ENCODE measurements at places on chromosomes 11 and 22.
A peak's percentile ranks its signal among the peaks of the same experiment; 100 is the strongest.

- no peak for DNase-seq
These were observed 1.9 kb downstream of the PATZ1 start for GRCh38 chr22:31344256-31344577.

GRCh38 chr22:30609260-30610185, 2.5 kb downstream of the TCN2 start:
- DNase-seq: peak; percentile 89

- DNase-seq: peak; percentile 27
These were observed 5.4 kb downstream of the RAB38 start for GRCh38 chr11:88169881-88170280.

GRCh38 chr11:110955776-110956175, 243.5 kb upstream of the ARHGAP20 start:
- DNase-seq: no peak

DNA sequence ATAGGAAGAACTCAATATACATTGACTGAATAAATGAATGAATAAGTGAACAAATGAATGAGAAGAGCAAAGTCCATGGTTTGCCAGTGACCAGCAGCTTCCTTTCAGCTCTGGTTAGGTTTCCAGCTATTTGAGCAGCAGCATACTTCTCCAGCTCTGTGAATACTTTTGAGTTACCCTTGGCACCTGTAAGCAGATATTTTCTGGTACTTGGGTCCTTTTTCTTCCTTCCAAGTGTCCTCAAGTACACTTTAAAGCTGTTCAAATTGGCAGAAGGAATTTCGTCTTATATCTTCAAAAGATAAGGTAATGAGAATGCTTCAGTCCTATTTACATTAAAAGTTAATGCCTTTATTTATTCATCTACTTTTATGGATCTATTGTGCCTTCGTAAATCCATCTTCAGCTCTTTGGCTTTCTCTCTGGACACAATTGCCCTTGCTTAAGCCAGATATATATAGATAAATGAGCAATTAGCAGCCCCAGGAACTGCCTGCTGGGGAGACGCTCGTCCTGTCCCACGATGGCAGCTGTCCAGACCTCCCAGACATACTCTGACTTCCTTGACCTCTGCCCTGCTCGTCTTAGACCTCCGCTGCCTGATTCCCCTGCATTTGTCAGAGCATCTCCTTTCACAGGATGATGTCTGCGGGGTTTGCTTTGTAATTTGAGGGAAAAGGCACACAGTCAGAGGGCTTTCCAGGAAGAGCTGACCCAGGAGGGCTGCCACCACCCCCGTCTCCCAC, 926.3 kb downstream of the OPCML start:
- DNase-seq: no peak

DNA sequence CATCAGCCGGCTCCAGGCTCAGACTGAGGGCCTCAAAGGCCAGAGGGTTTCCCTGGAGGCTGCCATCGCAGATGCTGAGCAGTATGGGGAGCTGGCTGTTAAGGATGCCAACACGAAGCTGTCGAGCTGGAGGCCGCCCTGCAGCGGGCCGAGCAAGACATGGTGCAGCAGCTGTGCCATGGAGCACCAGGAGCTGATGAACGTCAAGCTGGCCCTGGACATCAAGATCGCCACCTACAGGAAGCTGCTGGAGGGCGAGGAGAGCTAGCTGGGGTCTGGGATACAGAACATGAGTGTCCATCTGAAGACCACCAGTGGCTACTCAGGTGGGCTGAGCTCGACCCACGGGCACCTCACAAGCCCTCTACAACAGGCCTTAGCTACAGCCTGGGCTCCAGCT, 4.0 kb upstream of the SCUBE2 start:
- DNase-seq: no peak
